ENCODE measurements at places on chromosomes 5 and 9. TPM values are rescaled to one million over a fixed set of nuclear protein-coding genes. Genes with fewer than 3 reads are reported as not detected.

Gene ANXA2R
- total RNA-seq: 13.2 TPM

Gene PCDHB2
- 0.47 TPM for total RNA-seq

DNA sequence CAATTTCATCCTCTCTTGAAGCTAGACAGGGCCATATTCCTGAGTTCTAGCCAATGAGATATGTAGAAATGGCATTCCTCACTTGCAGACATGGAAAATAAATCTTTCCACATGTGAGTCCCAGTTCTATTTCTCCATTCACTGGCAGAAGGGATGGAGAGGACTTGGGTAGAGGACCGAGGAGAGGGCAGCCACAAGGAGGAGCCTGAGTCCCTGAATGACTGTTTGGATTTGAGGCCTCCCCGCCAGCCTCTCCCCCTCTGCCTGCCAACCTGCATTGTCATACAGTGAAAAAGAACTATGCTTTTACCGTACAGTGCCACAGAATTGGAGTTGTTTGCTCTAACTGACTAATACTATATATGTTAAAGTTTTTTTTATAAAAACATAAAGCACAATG is 583.0 kb upstream of the WWC1 start:
- no peak for DNase-seq
- no peaks in the 10 kb centered on the region for H3K36me3 ChIP-seq
- H3K27ac ChIP-seq: no peak overlapping the region
- H3K27me3 ChIP-seq: no peaks in the 10 kb centered on the region

Gene ARSI
- not detected for total RNA-seq

Gene MYORG
- 0.78 TPM for total RNA-seq

GRCh38 chr5:146667633-146668272 is 151.8 kb upstream of the GPR151 start:
- no peak overlapping the region for H3K27ac ChIP-seq
- H3K27me3 ChIP-seq: no peaks in the 10 kb centered on the region
- no peaks in the 10 kb centered on the region for H3K36me3 ChIP-seq
- DNase-seq: no peak

- H3K4me1 ChIP-seq: no peaks in the 10 kb centered on the region
- H3K36me3 ChIP-seq: no peaks in the 10 kb centered on the region
- H3K4me3 ChIP-seq: no peak overlapping the region
- no peak overlapping the region for H3K27ac ChIP-seq
- H3K27me3 ChIP-seq: no peaks in the 10 kb centered on the region
- no peak for DNase-seq
These were observed 880 bp upstream of the PTPDC1 start for GRCh38 chr9:94083384-94083783.

DNA sequence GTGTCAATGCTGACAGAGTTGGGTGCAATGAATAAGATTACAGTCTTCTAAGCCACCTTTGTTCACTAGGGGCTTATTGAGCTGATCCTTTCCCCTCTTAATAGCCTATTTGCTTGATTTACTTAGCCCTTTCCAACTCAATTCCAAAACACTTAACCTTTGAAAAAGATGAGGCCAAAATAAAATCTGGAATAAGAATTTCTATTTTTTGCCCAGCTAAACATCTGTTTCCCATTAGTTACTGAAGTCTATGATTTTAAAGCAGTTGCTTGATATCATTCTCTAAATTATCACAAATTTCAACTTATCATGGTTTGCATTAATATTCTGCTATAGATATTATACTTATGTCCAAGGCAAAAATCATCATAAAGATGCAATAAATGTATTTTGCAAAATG is 1272.0 kb upstream of the ACO1 start:
- H3K27ac ChIP-seq: no peak overlapping the region
- H3K4me1 ChIP-seq: no peaks in the 10 kb centered on the region

DNA sequence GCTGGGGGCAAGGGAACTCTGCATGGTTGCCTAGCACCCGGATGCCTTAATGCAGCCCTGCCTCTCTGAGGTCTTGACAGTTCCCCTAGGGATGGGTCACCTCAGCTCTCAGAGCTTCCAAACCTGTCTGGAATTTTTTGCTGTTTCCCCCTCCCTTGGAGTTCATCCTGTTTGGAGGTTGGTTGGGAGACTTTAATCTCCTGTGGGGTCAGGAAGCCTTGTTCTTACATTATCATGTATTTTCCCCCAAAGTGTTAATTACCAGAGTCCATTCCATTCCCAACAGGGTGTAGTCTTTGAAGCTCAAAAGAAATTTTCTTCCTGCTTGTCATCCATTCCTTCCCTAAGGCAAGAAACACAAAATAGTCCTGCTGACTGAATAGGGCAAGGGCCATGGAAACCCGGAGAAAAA is 150.3 kb upstream of the SPRY4 start:
- H3K4me1 ChIP-seq: no peaks in the 10 kb centered on the region
- no peak overlapping the region for H3K27ac ChIP-seq
- DNase-seq: no peak

Gene LRRC8A
- 36.5 TPM for total RNA-seq

DNA sequence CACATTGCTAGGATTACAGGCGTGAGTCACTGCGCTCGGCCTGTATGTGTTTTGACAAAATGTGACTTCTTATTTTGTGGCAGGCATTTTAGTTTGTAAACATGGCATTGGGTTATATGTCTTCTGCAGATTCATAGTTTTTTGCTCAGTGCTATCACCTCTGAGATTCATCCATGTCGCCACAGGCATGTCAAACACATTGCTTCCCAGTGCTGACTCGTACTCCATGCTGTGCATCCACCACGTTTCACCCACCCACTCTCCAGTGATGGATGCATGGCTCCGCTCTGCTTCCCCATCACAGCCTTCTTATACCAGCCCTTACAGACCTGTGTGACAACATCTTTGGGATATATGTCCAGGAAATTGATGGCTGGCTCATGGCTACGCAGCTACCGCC is 158.8 kb downstream of the GAS1 start:
- no peaks in the 10 kb centered on the region for H3K4me1 ChIP-seq
- H3K4me3 ChIP-seq: no peak overlapping the region
- DNase-seq: no peak
- H3K27ac ChIP-seq: no peak overlapping the region

DNA sequence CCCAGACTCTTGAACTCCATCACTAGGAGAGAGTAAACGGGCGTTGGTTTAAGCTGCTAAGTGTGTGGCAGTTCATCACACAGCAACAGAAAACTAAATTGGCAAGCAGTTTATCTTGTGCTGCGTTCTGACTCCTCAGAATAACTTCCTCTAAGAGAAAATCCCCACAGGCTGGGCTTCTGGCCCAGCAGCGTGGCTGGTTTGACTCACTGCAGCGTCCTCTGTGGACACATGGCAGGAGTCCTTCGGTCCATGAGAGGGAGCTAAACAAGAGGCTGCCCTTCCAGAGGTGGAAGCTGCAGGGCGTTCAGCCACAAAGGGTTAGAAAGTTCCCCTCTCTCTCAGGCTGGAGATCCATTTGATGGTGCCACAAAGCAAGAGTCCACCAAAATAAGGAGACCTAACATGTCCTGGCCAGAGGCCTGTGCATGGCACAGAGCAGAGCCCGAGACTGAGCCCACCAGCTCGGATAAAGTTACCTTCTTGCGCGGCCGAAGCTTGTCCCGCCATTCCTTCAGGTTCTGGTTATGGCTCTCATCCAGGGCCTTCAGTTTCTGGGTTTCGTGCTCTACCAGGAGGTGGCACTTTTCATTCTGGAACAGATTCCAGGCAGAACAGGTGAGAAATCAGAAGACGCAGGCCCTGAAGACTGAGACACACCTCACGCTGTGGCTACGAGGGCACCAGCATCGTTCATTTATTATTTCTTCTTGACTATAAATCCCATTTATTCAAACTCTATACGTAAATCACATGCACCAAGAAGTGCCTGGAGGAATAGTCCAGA is 46.2 kb upstream of the FBXW11 start:
- no peak for DNase-seq
- no peaks in the 10 kb centered on the region for H3K4me1 ChIP-seq
- H3K36me3 ChIP-seq: peaks cover 39% of the 10 kb centered on the region
- H3K27ac ChIP-seq: no peak overlapping the region

Gene NR6A1
- total RNA-seq: 0.21 TPM

Gene FRMPD1
- not detected for total RNA-seq

Gene HTR1A
- not detected for total RNA-seq

DNA sequence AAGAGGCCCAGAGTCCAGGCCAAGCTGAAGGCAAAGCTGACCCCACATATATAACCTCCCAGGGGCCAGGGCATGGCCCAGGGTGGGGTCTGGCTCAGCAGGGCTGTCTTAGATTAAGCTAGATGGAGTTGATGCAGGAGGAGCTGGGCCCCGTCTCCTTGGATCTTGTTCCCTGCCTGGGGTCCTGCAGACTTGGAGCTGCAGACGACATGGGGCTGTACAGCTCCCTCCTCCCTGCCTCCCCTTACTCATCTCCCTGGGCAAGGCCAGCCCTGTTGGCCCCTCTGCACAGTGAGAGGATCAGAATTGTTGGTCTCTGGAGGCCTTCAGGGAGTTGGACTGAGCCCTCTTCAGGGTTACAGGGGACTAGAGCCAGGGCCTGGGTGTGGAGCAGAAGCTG is 134.9 kb downstream of the RGS3 start:
- H3K36me3 ChIP-seq: peaks cover 40% of the 10 kb centered on the region
- H3K4me1 ChIP-seq: no peaks in the 10 kb centered on the region
- no peaks in the 10 kb centered on the region for H3K27me3 ChIP-seq

Gene SLC6A7
- total RNA-seq: not detected

DNA sequence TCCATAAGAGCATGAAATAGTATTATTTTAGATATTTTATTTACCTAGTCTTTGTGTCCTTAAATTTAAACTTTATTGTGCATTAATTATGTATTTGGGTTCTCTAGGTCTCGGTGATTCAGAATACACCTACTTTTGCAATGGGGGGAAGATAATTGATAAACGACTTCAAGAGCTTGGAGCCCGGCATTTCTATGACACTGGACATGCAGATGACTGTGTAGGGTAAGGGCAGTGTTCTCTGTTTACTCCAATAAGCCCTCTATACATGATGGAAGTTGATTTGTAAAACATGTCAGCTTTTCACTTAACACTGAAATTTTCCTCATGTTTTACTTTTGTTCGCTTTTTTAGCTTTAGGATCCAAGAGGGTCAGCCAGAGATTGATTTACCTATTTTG is 6.2 kb downstream of the MTRR start:
- peaks cover 29% of the 10 kb centered on the region for H3K4me1 ChIP-seq
- DNase-seq: no peak
- no peak overlapping the region for H3K27ac ChIP-seq
- no peaks in the 10 kb centered on the region for H3K27me3 ChIP-seq
- H3K4me3 ChIP-seq: no peak overlapping the region

GRCh38 chr9:37433867-37434371 is 11.4 kb downstream of the GRHPR start:
- H3K4me1 ChIP-seq: no peaks in the 10 kb centered on the region
- no peak overlapping the region for H3K4me3 ChIP-seq
- DNase-seq: no peak
- H3K36me3 ChIP-seq: peaks cover 22% of the 10 kb centered on the region
